ENCODE measurements at places on chromosomes 2 and 18. TPM values are rescaled to one million over a fixed set of nuclear protein-coding genes. Genes with fewer than 3 reads are reported as not detected.

The TNS1 gene
- 72.4 TPM for polyA plus RNA-seq

The EPG5 gene
- 24.0 TPM for polyA plus RNA-seq

The PTGR3 gene
- polyA plus RNA-seq = 43.1 TPM

The CRYGD gene
- not detected for polyA plus RNA-seq

The ERBB4 gene
- polyA plus RNA-seq = 42.3 TPM

The C2orf81 gene
- 8.0 TPM for polyA plus RNA-seq

The CREG2 gene
- 0.98 TPM for polyA plus RNA-seq

The GPR75 gene
- 2.5 TPM for polyA plus RNA-seq

The FOXI3 gene
- 0.11 TPM for polyA plus RNA-seq

- no peak for DNase-seq
These were observed 2.7 kb upstream of the ESPNL start for GRCh38 chr2:238097201-238097987.

DNA sequence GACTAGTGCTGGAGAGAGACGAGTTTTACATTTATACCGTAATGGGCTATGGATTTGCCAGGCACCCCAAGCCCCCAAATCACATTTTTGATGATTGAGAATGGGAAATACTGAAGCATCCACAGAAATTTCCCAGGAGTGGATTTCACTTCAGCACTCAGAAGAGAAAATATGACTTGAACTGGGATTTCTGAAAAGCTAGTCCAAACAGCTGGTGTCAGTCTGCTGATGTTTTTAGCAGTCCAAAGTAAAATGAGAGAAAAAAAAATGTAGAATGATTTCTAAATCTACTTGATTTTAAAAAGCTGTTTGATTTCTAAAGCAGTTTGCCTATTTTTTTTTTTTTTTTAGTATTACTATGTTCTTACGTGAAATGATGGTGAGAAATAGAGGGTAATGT lies 105.0 kb downstream of the PLEKHM3 start:
- no peak for DNase-seq

DNA sequence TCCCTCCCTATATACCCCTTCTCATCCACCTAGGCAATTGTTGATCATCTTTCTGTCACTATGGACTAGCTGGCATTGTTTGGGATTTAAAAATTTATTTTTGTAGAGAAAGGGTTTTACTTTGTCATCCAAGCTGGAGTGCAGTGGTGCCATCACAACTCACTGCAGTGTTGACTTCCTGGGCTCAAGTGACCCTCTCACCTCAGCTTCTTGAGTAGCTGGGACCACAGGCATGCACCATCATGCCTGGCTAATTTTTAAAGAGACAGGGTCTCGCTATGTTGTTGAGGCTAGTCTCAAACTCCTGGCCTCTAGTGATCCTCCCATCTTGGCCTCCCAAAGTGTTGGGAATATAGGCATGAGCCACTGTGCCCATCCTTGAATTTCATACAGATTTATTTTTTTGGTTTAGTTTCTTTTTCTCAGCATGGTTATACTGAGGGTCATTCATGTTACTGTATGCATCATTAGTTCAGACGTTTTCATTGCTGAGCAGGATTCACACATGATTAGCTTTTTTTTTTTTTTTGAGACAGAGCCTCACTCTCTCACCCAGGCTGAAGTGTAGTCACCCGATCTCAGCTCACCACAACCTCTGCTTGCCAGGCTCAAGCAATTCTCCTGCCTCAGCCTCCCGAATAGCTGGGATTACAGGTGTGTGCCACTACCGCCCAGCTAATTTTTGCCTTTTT lies 8.6 kb upstream of the PCARE start:
- no peak for DNase-seq

GRCh38 chr2:238963161-238963970 lies 115.5 kb downstream of the TWIST2 start:
- DNase-seq = no peak

DNA sequence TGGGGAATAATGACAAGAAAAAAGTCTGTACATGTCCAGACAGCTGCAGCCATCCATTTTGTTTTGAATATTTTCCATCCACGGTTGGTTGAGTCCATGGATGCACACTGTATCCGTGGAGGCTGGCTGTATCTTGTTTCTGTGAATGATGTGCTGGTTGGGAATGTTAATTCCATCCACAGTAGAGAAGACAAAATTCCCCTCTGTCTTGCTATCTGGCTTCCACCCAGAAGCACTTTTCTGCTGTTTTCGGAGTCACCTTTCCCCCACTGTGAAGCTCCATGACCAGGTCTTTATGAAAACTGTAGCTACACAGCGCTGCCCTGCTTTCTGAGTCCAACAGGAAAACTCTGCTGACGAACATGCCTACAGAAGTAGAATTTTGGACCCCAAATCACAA lies 122.3 kb downstream of the HRH4 start:
- no peak for DNase-seq

GRCh38 chr2:216916956-216917650 lies 57.2 kb upstream of the TNP1 start:
- DNase-seq = no peak

GRCh38 chr18:69727912-69728572 lies 219.6 kb downstream of the CD226 start:
- DNase-seq = no peak

DNA sequence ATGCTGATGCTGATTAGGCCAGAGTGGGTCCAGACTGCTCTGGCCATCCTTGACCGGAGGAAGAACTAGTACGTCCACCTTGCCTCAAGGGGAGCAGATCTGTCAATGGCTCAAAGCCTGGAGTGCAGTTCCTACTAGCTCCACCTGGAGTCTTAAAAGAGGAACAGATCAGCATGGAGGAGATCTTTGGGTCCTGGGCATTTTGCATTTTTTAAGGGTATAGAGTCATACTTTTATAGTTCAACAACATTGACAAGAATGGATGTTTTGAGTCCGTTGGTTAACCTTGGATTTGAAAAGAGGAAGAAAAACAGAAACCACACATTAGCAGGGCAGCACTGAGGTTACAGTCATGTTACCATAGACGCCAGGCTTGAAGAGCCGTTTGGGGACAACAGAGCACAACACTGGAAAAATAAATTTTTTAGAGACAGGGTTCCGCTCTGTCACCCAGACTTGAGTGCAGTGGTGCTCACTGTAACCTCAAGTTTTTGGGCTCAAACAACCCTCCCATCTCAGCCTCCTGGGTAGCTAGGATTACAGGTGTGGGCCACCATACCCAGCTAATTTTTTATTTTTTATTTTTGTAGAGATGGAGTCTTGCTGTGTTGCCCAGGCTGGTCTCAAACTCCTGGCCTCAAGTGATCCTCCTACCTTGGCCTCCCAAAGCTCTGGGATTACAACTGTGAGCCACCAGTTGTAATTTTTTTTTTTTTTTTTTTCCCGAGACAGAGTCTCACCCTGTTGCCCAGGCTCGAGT lies 78.5 kb downstream of the PRKCE start:
- DNase-seq = no peak

GRCh38 chr2:188776634-188777033 lies 197.5 kb upstream of the COL3A1 start:
- no peak for DNase-seq

DNA sequence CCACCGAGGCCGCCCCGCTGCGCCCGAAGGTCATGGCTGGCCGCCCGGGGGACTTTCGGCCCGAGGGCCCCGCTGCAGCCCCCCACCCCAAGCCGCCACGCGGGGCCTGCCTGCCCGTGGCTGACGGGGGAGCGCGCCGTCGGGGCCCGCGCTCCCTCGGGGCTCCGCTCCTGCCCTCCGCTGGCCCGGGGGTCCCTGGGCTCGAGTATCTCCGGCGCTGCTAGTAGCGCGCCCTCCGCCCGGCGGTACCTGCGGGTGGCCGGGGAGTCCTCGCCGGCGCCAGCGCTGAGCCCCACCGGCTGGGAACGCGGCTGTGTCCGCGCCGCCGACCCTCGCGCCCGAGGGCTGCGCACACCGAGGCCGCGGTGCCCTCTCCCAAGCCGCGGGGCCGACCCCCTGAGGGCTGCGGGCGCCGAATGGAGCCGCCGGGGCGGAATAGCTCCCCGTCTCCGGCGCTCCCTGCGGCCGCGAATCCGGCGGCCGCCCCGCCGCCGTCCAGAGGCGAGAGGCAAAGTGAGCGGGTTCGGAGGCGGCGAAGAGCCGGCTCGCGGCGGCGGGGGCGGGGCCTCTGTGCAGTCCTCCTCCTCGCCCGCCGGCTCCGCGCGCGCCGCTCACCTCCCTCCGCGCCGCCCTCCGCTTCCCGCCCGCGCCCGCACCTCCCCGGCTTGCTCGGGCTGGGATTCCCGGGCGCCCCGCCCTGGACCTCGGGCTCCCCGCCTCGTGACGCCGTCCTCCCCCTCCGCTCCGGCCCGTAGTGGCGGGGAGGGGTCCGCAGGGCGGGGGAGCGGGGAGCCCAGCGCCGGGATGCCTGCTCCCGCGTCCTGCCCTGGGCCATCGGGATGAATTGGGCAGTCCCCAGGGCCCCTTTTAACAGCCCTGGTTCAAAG lies at the start of gene KCNG3:
Gene KCNG3 (minus strand): TSS at position 515 of the 887 bp plus-strand sequence. CDS start 481 bp downstream, at position 34.
- no peak for DNase-seq

DNA sequence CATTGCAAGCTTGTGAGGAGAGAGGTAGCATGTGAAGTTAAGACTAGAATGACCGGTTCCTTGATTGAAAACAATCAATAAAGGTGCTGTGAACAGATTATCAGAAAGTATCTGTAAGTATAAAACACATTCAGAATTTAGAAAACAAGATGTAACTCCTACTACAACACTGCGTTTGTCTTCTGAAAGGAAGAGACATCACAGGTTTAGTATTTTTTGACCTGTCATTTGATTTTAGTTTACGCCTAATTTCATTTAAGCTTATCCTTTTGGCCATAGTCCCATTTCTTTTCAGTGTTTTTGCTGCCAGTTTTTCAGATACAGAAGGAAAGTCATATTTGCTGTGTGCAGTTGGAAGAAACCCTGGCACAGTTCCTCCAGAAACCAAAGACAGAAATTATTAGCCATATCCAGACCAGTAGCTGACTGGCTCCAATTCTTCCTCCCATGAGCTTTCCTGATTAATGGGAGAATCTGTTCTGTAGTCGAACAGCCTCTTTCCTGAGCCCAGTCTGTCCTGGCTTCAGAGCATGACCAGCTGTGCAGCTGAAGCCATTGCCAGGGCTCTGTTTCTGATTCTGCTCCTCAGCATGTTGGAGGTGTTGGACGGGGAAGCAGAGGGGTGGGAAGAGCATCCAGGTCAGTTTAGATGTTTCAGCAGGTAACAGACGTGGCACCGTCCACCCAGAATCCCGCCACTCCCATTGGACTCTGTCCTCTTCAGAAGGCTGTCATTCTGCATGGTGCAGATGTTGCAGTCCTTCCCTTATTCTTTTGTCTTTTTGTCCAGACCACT lies 61.0 kb downstream of the CRIM1 start:
- no peak for DNase-seq

GRCh38 chr2:2870106-2870505 lies 507.5 kb downstream of the EIPR1 start:
- no peak for DNase-seq

DNA sequence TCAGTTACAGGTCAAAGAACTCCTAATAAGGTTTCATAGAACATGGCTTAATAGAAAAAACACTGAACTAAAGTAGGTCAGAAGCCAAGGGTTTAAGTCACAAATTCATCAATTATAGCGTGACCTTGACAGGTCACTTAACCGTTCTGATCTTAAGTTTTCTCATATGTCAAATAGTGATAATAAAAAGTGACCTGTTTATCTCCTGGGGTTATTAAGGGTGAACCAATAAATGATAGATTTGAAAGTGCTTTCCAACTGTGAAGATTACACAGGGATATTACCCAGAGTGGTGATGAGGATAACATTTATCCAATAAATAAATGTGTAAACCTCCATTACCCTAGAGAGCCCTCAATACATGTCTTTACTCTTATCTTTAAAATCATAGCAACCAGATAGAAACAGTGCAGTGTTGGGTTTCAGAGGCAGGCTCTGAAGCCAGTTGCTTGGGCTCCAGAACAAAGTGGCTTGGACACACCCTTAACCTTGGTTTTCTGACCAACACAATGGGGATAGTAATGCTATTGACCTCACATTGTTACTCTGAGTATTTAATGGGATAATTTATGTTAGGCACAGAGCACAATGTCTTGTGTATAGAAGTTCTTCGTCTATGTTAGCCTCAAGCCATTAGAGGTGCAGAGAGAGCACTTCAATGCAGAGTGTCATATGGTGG lies 48.6 kb downstream of the KLHL14 start:
- DNase-seq = no peak

DNA sequence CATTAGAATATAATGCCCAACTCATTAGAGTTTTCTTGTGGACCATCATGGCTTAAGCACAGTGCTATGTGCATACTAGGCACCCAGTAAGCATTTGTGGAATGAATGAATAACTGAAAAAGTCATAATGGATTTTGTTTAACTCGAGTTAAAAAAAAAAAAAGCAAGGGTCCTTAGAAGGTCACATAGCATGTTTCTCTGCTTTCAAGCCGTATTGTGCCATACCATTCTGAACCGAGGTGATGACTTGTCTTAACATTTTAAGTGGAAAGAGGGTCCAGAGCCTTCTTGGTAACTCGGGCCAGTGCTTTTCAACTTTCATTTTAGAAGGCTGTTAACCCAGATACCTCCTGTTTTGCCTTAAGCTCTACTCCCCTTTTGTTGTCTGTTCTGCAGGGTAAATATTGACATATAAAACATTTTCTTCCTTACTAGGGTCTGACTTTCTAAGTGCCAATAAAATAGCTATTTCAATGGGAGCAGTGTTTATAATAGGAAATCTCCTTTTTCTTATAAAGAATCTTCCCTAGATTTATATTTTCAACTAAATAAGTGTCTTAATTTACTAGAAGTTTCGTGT lies 787 bp upstream of the ADGRF3 start:
- no peak for DNase-seq

DNA sequence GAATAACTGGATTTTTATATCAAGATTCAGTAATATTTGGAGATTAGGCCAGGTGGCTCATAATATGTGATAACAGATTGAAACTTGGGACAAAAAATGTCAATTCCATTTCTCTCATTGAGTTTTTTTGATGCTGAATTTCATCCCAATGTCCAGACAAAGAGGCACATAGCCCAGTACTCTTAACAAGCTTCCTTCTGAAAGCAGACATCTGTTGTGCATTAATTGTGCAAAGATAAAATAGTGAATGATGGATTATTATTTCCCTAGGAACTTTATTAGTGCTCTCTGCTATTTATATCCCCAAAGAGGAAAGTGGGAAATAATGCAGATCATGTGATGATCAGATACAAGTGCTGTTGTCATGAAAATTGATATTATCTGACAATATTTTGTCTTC lies 234.1 kb downstream of the CCDC102B start:
- DNase-seq = no peak

- no peak for DNase-seq
These were observed 236.9 kb upstream of the REV1 start for GRCh38 chr2:99726691-99727090.

DNA sequence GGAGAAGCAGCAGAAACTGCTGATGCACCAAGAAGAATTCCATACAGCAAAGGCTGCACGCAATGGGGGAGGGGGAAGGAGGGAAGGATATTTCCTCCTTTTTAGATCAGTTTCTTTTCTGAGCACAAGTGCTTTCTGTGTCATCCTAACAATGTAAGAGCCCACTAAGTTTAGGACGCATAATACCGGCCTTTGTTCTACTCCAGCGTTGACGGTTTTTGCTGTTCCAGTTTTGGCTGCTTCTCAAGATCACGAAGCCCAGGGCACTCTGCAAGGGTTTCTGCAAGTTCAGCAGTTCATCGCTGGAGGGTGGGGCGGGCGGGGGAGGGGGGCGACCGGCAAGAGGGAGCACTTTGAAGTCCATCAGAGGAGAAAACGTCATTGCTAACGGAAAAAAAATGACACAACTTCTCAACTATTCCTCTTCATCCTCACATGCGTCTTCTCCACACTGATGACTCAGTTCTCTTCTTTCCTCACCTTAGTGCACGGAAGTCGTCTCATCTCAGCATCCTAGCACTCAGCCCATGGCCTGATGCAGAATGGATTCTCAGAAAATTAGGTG lies 8.7 kb downstream of the FAM178B start:
- no peak for DNase-seq

Data from renal cortex interstitium (tissue), 15 donors.